Glomerular endothelial cell (primary cell): ENCODE measurements at places on chromosomes 13 and 19. TPM values are rescaled to one million over a fixed set of nuclear protein-coding genes. Genes with fewer than 3 reads are reported as not detected.

GRCh38 chr19:42278452-42279154 is 9.6 kb downstream of the CIC start:
- no peak for DNase-seq

DNA sequence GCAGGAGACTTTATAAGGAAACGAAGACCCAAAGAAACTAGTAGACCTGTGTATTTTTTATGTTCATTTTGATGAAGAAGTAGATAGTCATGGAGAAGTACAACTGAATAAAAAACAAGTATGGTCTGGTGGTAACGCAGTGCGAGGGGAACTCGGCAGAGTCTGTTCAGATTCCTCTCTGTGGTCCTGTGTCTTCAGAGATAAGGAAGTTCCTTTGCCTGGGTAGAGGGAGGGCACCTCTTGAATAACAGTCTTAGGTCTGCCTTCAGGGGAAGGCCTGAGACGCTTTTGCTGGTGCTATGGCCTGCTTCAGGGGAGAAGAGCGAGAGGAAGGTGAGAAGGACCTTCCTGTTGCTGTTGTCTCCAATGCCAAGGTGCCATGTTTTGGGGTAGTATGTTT is 25.9 kb upstream of the SLC46A3 start:
- no peak for DNase-seq

DNA sequence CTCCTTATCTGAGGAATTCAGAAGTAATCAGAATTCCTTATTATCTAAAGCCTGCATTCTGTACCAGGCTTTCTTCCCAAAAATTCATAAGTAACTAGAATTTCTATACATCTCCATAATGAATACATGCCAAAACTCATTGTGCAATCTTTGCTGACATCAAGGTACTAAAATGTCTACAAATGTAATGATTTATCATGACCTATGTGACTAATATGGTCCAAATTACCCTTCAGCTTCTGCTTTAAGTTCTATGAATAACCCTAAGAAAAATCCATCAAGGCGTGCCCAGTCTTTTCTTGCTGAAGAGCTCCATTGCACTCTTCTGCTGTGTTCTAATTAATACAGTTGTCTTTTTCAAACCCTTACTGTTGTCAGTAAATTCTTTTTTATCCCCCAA is 58.5 kb upstream of the SLITRK1 start:
- DNase-seq = no peak

DNA sequence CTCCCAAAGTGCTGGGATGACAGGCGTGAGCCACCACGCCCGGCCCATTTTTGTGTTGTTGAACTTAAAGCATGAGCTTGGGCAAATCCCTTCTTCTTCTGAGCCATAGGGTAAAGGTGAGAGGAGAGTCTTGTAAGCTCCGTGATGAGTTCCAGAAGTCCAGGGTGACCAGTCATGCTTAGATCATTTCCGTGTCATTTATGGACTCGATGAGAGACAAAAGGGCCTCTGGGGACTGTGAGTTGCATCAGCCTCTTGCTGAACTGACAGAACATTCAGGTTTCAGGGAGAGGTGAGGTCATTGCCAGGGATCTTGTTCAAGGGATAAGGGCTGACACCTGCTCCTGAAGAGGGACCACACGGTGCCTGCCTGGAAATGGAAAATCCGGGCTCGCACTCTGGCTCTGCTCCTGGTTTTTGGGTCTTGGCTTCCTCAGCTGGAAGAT is 53.6 kb downstream of the GADD45B start:
- no peak for DNase-seq

GRCh38 chr13:53135301-53135700 is 106.7 kb downstream of the OLFM4 start:
- DNase-seq = no peak

SMIM17 gene
- 0.58 and 1.2 TPM in 2 replicates for total RNA-seq

ICAM5 gene
- total RNA-seq = 0.06 TPM in 1 of 2 replicates, not detected in the other

- DNase-seq = no peak
These were observed 40.7 kb downstream of the GAS6 start for GRCh38 chr13:113822956-113823744.

GRCh38 chr13:106418556-106418955 is 116.9 kb downstream of the EFNB2 start:
- no peak for DNase-seq

GPC6 gene
- 11.0 and 11.3 TPM in 2 replicates for total RNA-seq

GRCh38 chr19:7980168-7980567 is 25.3 kb downstream of the ELAVL1 start:
- DNase-seq = no peak

DNA sequence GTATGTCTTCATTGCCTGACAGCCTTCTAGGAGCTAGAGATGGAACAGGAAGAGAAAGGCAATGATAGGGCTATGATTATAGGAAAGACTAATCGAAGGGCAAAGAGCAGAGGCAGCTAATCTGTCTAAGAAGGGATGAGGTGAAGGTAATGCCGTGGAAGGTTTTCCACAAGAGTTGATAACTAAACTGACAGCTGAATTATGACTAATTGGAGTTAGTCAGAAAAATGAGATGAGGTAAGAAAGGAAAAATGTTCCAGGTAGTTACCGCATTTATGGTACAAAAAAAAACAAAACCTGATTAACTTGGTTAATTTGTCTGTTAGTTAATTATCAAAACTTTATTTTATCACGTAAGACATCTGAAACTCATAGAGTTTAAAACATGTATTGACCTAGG is 260.3 kb downstream of the SLITRK6 start:
- DNase-seq = no peak

CEACAM7 gene
- total RNA-seq = not detected in 2 replicates

GRCh38 chr13:51148952-51149573 is 38.0 kb upstream of the C13orf42 start:
- peak; percentile 72 for DNase-seq

DNA sequence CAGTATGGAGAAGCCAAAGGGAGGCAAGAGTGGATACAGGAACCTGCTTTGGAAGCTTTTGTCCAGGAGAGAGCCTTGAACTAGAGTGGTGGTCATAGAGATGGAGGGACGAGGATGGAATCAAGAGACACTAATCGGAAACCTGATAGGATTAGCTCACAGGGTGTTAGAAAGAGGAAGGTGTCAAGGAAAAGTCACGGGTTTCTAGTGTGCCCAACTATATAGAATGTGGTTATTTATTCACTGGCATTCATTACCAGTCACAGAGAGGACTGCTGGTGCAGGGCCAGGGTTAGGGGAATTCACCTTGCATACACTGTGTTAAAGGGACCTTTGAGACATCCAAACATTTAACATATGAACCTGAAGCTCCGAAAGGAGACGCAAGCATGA is 43.4 kb upstream of the URAD start:
- no peak for DNase-seq

DNA sequence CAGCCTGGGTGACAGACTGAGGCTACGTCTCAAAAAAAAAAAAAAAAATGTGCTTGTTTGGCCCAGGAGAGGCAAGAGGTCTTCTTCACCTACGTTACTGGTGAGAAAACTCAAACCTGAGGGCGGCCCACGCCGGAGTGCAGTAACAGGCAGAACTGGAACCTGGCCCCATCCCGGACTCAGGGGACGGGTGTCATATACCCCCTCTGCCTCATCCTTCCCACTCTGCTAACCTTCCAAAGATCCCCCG is 414 bp upstream of the ADAT3 start:
- no peak for DNase-seq

DNA sequence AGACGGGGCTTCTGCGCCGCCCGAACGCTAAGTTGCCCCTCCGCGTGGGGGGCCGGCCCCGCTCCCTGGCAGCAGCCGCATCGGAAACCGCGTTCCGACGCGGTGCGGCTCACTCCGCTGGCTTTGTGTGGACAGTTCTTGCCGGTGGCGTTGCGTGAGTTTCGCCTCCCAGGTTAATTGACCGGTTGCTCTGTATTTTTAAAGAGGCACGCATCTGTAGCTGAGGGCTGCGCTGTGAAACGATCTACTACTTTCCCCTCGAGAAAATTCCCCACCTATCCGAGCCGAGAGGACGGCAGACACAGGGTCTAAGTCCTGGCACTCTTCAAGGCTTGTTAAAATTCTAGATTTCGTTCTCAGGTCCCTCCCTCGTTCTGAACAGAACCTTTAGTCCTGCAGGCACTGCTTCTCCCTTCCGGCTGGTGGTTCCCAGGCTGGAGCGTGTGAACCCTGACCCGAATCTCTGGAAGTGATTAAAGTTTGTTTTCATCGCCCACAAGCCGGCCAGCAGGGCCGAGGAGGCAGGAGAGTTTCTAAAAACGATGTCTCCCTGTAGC is 933 bp downstream of the ARHGEF7 start:
- DNase-seq = no peak

COG3 gene
- 15.3 and 21.9 TPM in 2 replicates for total RNA-seq

DNA sequence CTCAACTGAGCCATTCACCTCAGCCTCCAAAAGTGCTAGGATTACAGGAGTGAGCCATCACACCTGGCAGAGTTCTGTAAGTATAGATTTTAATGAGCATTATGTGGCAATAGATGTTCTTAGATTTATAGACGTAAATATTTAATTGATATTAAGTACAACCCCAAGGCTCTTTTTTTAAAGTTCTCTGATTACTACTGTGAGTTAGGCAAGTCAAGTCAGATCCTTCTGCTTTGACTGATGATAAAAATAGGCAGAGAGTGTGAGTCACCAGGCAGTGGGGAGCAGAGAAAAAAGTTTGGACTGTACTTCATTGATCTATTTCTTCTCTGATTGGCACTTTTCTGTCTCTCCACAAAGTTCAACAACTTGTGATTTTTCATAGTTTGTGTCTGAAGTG is 1379.9 kb downstream of the UQCRFS1 start:
- no peak for DNase-seq

ATP4B gene
- 0.58 TPM in 1 of 2 replicates, not detected in the other for total RNA-seq

ARRDC2 gene
- total RNA-seq = 15.5 and 38.1 TPM in 2 replicates
